ENCODE measurements at places on chromosomes 7 and 10. TPM values are rescaled to one million over a fixed set of nuclear protein-coding genes. Genes with fewer than 3 reads are reported as not detected.

GRCh38 chr10:43128958-43129706 is 9.1 kb upstream of the CSGALNACT2 start:
- no peak overlapping the region for H3K27ac ChIP-seq
- no peaks in the 10 kb centered on the region for H3K36me3 ChIP-seq
- DNase-seq, result no peak
- no peak overlapping the region for H3K4me3 ChIP-seq
- no peaks in the 10 kb centered on the region for H3K4me1 ChIP-seq

DNA sequence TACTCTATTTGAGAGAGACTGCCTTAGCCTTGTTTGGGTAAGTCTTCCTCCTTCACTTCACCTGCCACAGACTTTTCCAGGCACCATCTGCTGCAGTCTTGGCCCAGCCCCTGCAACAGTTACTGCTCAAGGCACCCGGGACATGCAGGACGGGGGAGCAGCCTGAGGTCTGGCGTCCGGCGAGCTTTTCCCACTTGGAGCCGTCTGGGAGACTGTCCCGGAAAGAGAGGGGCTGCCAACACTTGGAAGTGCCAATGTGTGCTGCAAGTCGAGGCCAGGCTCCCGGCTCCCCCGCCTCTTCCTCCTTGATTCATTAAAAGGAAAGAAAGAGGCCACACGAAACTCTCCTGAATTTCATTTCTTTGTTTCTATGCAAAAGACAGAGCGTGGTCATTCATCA is 13.7 kb downstream of the HTRA1 start:
- H3K36me3 ChIP-seq, result no peaks in the 10 kb centered on the region
- DNase-seq, result no peak
- peaks cover 16% of the 10 kb centered on the region for H3K4me1 ChIP-seq
- H3K27ac ChIP-seq, result no peak overlapping the region

GRCh38 chr7:57210212-57210611 is 78.0 kb upstream of the ZNF479 start:
- no peak overlapping the region for H3K27ac ChIP-seq
- no peak overlapping the region for H3K4me3 ChIP-seq
- no peaks in the 10 kb centered on the region for H3K27me3 ChIP-seq
- no peaks in the 10 kb centered on the region for H3K4me1 ChIP-seq
- DNase-seq, result no peak
- no peaks in the 10 kb centered on the region for H3K36me3 ChIP-seq

- H3K27ac ChIP-seq, result no peak overlapping the region
- no peaks in the 10 kb centered on the region for H3K27me3 ChIP-seq
- no peak for DNase-seq
- no peak overlapping the region for H3K4me3 ChIP-seq
Measured at GRCh38 chr10:3325954-3326750, 153.6 kb upstream of the PITRM1 start.

The PYROXD2 gene
- total RNA-seq, result 2.2 TPM

GRCh38 chr10:68559251-68559650 is 886 bp upstream of the TET1 start:
- no peaks in the 10 kb centered on the region for H3K36me3 ChIP-seq
- H3K27me3 ChIP-seq, result no peaks in the 10 kb centered on the region
- no peak overlapping the region for H3K4me3 ChIP-seq
- no peak overlapping the region for H3K27ac ChIP-seq
- H3K4me1 ChIP-seq, result peaks cover 10% of the 10 kb centered on the region

- H3K36me3 ChIP-seq, result no peaks in the 10 kb centered on the region
- no peaks in the 10 kb centered on the region for H3K27me3 ChIP-seq
- DNase-seq, result peak; percentile 49
- H3K4me1 ChIP-seq, result peaks cover 56% of the 10 kb centered on the region
- H3K4me3 ChIP-seq, result no peak overlapping the region
Measured at GRCh38 chr10:61065051-61065450, 121.1 kb upstream of the RHOBTB1 start.

GRCh38 chr10:114477285-114477684 is 73.0 kb upstream of the AFAP1L2 start:
- H3K27me3 ChIP-seq, result no peaks in the 10 kb centered on the region
- H3K36me3 ChIP-seq, result peaks cover 2% of the 10 kb centered on the region
- no peak overlapping the region for H3K4me3 ChIP-seq
- DNase-seq, result no peak
- no peak overlapping the region for H3K27ac ChIP-seq

The CPED1 gene
- total RNA-seq, result 0.23 TPM

The NUTM2B gene
- total RNA-seq, result 0.26 TPM

DNA sequence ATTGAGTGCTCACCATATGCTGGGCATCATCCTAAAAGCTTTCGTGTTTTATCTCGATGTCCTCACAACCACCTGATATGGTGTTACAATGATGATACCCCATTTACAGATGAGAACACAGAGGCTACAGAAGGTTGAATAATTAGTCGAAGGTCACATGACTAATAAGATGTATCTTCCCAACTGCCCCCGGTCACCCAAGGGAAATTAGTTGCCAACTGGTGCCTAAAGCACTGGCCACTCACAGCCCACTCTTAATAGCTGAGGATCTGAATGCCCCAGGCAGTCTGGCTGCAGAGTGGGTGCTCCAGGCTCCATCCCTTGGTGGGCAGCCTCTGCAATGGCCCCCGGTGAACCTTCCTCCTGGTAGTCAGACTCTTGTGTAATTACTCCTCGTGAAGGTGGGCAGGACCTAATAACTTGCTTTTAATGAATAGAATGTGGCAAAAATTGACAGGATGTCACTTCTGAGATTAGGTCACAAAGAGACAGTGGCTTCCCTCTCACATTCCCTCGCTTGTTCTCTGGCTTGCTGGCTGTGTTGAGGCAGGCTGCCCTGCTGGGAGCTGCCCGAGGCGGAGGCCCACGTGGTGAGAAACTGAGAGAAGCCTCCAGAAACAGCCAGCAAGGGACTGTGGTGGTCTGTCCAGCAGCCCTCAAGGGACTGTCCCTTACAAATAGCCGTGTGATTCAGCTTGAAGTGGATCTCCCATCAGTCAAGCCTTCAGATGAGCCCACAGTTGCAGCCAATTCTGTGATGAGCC is 109.4 kb downstream of the ARHGAP22 start:
- no peak overlapping the region for H3K4me3 ChIP-seq
- no peaks in the 10 kb centered on the region for H3K27me3 ChIP-seq
- peaks cover 8% of the 10 kb centered on the region for H3K4me1 ChIP-seq
- H3K27ac ChIP-seq, result no peak overlapping the region
- no peak for DNase-seq
- H3K36me3 ChIP-seq, result no peaks in the 10 kb centered on the region

DNA sequence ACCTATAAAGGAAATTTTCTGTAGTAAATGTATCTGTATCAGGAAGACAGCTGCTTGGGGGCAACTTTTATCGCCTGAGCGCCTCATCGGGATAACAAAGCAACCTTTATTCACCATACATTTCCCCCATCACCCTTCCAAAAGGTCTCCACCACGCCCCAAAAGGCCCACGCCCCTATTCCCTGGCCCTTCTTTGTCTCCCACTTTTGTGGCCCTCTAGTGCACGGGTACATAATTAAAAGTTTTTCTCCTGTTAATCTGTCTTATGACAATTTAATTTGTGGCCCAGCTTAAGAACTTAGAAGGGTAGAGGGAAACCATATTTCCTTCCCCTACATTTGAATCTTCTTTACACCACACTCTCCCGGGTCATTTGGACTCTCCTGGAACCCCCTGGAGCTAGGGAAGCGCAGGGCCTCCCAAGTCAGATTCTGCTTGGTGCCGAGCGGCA is 625 bp downstream of the RP9 start:
- H3K4me3 ChIP-seq, result peak overlapping the region; percentile 87
- H3K27me3 ChIP-seq, result no peaks in the 10 kb centered on the region
- no peaks in the 10 kb centered on the region for H3K36me3 ChIP-seq
- peak overlapping the region; percentile 63 for H3K27ac ChIP-seq

The LZTS2 gene
- 54.8 TPM for total RNA-seq

DNA sequence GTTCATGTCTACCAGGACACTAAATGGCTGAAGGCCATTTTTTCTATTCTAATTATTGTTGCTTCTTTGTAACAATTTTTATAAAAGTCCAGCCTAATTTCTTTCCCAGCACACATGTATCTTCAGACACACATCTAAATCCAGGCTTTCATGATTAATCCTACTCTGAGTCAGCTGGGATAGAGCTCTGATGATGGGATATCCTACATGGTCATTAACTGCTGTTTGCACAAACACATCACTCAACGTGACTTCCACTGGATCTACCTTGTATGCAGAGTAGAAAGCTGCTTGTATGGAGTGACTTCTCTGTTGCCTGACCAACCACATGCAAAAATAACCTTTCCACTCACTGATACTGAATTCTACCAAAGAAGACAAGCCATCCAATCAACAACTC is 260.9 kb downstream of the AHR start:
- H3K27me3 ChIP-seq, result no peaks in the 10 kb centered on the region
- no peak for DNase-seq
- peaks cover 23% of the 10 kb centered on the region for H3K4me1 ChIP-seq
- no peaks in the 10 kb centered on the region for H3K36me3 ChIP-seq
- H3K27ac ChIP-seq, result peak overlapping the region; percentile 67
- H3K4me3 ChIP-seq, result no peak overlapping the region

DNA sequence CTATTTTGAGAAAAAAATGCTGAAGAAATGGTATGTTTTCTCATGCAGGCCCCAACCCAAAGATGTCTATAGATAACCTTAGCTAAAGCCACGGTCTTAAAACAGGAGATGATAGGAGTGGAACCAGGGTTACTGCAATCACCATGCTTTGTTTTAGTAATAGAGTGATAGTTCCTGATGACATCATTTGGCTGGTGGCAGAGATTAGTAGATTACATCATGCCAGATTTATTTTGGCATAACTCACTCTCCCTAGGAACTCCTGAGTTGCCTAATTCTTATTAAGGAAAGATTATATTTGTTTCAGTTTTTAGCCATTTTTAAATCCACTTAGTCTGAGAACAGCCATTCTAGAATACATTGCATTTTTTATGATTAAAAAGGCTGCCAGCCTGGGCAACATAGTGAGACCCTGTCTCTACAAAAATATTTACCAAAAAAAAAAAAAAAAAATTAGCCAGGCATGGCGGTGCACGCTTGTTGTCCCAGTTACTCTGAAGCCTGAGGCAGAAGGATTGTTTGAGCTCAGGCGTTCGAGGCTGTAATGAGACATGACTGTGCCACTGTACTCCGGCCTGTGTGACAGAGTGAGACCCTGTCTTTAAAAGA is 17.8 kb downstream of the ENO4 start:
- no peaks in the 10 kb centered on the region for H3K27me3 ChIP-seq

The CFTR gene
- total RNA-seq, result 130 TPM

DNA sequence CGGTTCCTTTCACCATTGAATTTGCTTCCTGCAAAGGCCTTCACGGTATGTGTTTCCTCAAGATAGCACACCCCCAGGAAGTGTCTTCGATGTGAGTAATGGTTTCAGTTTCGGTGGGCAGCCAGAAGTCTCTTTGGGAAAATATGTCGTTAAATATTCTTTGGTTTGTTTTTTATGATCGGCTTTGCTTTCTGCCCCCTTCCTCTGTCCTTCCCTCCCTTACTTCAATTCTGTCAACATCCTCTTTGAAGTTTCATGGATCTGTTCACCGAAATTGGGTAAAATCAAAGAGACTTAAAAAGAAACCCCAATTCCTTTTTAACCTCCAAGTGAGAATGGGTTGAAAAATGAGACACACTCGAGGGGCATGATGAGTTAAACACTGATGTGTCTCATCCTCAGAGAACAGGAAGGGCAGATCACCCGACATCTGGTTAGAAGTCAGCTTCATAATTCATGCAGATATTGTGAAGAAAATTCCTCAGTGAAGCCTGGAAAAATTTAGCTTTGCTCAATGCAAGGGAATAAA is 170.8 kb upstream of the HABP2 start:
- no peak for DNase-seq
- H3K27me3 ChIP-seq, result no peaks in the 10 kb centered on the region
- no peaks in the 10 kb centered on the region for H3K36me3 ChIP-seq
- H3K4me3 ChIP-seq, result no peak overlapping the region
- no peaks in the 10 kb centered on the region for H3K4me1 ChIP-seq

DNA sequence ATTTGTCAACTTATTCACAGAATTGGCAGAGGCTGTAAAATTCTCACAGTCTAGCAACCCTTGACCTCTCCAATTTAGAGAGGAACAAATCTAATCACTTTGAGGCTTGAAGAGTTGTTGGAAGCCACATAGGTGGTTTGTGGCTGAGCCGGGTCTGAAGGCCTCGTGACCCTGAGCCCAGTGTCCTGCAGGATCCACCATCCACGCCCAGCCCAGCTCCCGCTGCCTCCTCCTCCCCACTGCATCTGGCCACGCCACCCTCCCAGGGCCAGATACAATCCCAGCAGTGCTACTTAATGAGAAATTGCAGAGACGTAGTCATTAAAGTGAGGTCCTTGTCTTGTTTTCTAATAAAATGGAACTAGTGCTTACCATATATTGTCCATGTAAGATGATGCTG is 81.4 kb upstream of the SHH start:
- H3K4me3 ChIP-seq, result no peak overlapping the region
- no peaks in the 10 kb centered on the region for H3K27me3 ChIP-seq
- H3K4me1 ChIP-seq, result no peaks in the 10 kb centered on the region
- H3K27ac ChIP-seq, result no peak overlapping the region

DNA sequence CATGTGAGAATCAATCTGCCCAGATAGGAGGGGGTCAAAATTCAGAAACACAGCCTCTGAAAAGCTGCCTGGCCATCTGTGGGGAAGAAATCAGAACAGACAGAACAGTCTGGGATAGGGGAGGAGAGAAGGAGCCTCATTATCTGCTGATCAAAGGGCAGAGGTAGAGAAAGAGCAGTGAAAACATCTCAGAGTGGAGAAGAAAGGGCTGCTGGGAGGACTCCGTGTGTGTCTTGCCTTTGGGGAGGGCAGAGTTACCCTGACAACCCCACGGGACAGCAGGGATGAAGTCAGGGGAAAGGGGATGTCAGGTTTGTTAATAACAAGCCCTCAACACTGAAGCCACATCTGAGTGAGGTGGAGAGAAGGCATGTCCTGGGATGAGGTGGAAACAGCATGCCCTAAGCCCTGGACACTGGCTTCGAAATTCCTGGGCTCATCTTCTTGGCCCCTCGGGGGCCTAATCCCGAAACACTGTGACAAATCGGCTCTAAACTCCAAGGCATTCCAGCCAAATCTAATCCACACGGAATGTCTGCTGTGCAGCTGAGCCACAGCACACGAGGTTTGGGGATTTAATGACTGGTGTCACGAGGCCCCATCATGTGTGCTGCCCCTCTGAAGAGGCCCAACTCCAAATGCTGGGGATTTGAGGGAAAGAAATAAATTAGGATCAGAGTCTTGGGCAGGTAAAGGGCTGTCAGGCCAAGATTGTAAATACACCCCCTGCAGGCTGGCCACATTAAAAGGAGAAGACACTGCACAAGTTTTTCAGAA is 82.8 kb upstream of the FGFR2 start:
- H3K27me3 ChIP-seq, result no peaks in the 10 kb centered on the region
- H3K36me3 ChIP-seq, result no peaks in the 10 kb centered on the region
- DNase-seq, result no peak
- no peak overlapping the region for H3K4me3 ChIP-seq
- H3K27ac ChIP-seq, result peak overlapping the region; percentile 77

- no peaks in the 10 kb centered on the region for H3K4me1 ChIP-seq
- no peaks in the 10 kb centered on the region for H3K27me3 ChIP-seq
- DNase-seq, result no peak
- no peaks in the 10 kb centered on the region for H3K36me3 ChIP-seq
- no peak overlapping the region for H3K4me3 ChIP-seq
Measured at GRCh38 chr10:74542077-74542476, 284.3 kb upstream of the KAT6B start.

GRCh38 chr7:4186513-4186780 is 495.6 kb upstream of the FOXK1 start:
- H3K4me1 ChIP-seq, result no peaks in the 10 kb centered on the region
- H3K27me3 ChIP-seq, result no peaks in the 10 kb centered on the region
- H3K4me3 ChIP-seq, result no peak overlapping the region
- H3K27ac ChIP-seq, result no peak overlapping the region
- DNase-seq, result no peak
- no peaks in the 10 kb centered on the region for H3K36me3 ChIP-seq
